Fibroblast of lung (primary cell): ENCODE measurements at places on chromosomes 12 and 14. TPM values are rescaled to one million over a fixed set of nuclear protein-coding genes. Genes with fewer than 3 reads are reported as not detected.

The KIF26A gene
- total RNA-seq, result under 0.01 and 2.0 TPM in 2 replicates

The VWF gene
- 0.26 and 1.7 TPM in 2 replicates for total RNA-seq

DNA sequence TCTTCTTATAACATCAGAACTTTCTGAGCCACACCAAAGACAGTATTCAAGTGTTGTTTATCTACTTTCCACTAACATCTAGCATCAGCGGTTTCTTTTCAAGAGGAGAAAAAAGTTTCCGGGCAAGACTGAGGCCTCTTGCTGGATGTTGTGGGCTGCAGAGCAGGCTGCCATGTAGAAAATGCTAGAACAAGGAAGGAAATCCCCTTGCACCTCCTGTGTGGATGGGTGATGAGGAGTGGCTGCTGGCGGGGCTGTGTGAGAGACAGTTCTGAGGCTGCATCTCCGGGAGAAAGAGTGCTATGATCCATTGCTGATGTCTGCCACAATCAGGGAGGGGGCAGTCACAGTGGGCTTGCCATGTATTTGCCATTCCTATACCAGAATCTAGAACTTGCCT is 37.8 kb upstream of the PPP1CC start:
- DNase-seq, result no peak

- DNase-seq, result no peak
These were observed 57.4 kb downstream of the DAAM1 start for GRCh38 chr14:59245809-59246295.

GRCh38 chr12:9646794-9647781 is 22.4 kb upstream of the CLEC2D start:
- DNase-seq, result peak; percentile 36

- no peak for DNase-seq
These were observed 119.1 kb upstream of the ATXN7L3B start for GRCh38 chr12:74418573-74418972.

DNA sequence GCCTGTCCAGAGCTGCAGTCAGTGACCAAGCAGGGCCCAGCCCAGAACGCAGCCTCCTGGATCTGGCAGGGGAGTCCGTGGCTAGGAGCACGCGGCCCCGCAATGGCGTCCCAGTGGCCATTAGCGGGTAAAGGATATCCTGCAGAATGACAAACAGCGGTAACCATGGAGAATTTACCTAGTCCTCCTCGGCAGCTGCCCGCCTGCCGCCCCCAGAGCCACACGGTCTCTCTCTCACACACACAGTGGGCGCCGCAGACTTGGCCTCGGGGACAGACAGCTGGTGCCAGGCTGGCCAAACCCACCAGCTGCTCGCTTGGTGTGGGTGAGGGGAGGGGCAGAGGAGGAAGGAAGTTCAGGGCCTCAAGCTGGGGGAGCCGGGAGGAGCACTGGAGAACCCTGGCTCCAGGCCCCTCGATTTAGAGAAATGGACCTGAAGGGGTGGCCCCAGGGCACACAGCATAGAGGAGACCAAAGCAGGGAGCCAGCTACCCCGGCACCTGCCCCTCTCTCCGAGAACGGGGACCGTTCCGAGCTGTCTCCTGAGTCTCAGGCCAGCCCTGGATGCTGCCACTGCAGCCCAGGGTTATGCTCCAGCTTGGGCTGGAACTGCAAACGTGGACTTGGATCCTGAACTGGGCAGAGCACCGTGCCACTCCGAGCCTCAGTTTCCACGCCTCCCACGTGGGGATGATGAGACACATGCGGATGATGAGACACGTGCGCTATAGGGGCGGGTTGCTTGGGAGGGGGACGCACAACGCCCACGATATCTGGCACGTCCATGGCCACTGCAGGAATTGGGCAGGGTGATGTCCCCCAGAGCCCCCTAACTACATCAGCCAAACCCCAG is 3.4 kb downstream of the CDK2AP1 start:
- DNase-seq, result no peak

The STYK1 gene
- total RNA-seq, result under 0.01 TPM in 1 of 2 replicates, not detected in the other

DNA sequence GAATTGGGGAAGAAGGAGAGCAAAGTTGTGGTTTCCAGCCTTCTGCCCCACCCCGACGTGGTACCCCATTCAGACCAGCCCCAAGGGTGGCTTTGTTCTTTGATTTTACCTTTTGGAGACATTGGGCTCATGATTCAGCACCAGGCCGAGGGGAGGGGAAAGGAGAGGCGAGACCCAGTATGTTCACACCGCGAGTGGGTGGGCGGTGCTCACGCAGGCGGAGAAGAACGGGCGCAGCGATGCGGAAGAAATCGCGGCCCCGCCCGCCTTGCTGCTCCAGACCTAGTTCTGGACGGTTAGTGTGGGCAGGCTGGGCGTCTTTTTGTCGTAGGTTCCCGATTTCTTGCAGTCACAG is 963 bp downstream of the ATL1 start:
- peak; percentile 69 for DNase-seq

- no peak for DNase-seq
These were observed 76.0 kb downstream of the PTHLH start for GRCh38 chr12:27896419-27896990.

GRCh38 chr14:87522575-87522974 is 470.4 kb downstream of the GALC start:
- DNase-seq, result no peak

GRCh38 chr14:100844846-100845245 is 18.9 kb downstream of the MEG3 start:
- DNase-seq, result no peak

The PRKAB1 gene
- 14.6 and 17.0 TPM in 2 replicates for total RNA-seq

The ACOT6 gene
- not detected in 2 replicates for total RNA-seq

DNA sequence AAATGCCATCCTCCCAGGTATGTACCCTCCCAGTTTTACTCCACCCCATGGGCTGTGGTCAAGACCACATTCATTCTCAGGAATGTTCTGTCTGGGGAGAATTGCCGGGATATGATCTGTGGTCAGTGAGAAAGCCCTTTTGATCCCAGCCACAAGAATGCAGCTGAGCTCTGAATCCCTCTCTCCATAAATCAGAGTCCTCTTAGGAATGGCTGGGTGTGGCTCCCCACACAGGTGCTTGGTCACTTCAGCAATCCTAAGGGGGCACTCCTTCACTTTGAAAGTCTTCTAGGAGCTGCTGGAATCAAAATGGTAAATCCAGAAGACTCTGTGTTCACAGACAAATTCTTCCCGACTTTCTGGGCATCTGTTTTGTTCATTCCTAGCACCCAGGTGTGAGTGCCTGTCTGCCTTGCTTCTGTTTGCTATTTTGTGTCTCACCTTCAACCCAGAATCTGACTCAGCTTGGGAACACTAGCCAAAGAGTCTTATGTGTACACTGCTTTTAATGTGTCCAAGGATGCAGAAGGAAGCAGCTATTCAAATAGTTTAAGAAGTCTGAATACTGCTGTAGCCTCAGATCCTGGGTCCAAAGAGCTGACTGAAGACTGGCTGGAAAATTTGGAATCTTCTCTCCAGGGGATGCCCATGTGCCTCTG is 144.6 kb upstream of the CDKN3 start:
- DNase-seq, result peak; percentile 40

- DNase-seq, result peak; percentile 51
These were observed 3.0 kb downstream of the SSTR1 start for GRCh38 chr14:38210587-38211216.

GRCh38 chr12:93425736-93426411 is 15.9 kb downstream of the UBE2N start:
- no peak for DNase-seq

GRCh38 chr14:69088586-69088985 is 64.3 kb downstream of the DCAF5 start:
- DNase-seq, result no peak

The CD163L1 gene
- 0.33 TPM in 1 of 2 replicates, not detected in the other for total RNA-seq

DNA sequence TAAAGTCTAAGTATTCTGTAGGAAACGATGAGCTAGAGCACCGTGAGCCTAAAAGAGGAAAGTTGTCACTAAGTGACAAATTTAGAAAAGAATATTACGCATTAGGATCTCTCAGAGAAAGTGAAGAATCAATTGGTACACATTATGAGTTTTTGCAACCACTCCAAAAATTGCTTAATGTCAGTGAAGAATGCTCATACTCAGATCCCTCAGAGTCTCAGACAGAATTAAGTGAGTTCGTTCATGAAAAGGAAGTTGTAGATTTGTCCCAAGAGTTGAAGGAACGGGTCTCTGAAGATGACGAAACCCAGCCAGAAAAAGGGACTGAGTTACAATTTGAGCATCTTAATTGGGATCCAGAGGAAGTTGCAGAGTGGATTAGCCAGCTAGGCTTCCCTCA is 1.5 kb downstream of the SAMD15 start:
- DNase-seq, result no peak

- DNase-seq, result no peak
These were observed 1073.6 kb downstream of the BCL11B start for GRCh38 chr14:98198385-98198784.

The PTCSC3 gene
- not detected in 2 replicates for total RNA-seq

- peak; percentile 93 for DNase-seq
These were observed 144.2 kb downstream of the PLEKHA5 start for GRCh38 chr12:19273482-19274330.

The TUNAR gene
- not detected in 2 replicates for total RNA-seq

The PRH2 gene
- not detected in 2 replicates for total RNA-seq

The OR11H6 gene
- not detected in 2 replicates for total RNA-seq

DNA sequence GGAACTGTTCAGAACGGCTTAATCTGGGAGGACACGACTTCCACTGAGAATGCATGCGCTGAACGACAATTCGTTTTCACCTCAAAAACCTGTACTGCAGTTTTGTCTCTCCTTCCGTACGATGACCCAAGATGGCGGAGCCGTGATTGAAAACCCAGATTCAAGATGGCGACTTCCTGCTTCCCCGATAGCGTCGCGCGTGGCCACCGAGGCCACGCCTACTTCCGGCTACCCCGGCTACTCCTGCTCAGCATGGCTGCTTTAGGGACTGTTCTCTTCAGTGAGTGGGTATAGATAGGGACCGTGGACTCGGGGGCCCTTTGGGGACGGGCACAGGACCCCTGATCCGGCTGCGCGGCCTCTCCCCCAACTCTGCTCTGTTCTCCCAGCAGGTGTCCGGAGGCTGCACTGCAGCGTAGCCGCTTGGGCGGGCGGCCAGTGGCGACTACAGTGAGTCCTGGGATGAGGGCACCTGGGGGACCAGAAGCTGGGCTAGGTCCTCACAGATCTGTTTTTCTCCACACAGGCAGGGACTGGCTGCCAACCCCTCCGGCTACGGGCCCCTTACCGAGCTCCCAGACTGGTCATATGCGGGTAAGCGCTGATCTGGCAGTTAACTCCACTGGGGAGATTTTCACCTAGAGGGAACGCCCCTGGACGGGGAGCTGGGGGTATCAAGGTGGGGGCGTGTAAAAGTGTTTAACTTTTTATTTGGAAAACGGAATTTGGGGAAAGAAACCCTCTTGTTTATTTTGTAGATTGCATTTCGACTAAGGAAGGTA is at the start of gene MRPL52:
Gene MRPL52, plus strand, starts transcription at position 227 of the 782 bp plus-strand sequence. Its CDS starts 26 bp downstream, at position 253.
- peak; percentile 87 for DNase-seq

DNA sequence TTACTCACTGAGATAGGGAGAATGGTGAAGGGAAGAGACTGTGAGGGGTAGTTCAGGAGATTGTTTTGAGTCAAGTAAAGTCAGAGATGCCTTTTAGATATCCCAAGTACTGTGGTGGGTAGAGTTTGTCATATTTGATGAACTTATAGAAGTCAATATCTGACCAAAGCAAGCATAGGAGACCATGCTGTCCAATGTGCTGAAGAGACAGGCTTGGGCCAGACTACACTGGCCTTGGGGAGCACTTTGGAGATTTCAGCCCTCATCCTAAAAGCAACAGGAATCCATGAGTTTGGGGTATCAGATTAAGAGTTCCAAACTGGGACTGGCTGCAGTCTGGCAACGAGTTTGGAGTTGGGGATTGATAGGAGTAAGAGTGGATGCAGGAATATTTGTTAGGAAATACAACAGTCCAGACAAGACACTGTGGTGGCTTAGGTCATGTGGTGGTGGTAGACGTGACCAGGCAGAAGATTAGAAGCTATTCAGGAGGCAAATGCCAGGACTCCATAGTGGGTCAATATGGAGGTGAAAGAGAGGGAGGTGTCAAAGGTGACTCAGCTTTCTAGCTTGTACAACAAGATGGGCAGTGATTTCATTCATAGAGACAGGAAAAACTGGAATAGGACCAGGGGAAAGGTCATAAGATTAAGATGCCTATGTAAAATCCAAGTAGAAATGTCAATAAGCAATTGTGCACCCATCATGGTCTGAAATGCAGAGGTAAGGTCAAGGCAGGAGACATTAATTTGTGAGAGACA is 81.9 kb downstream of the FAR2 start:
- DNase-seq, result no peak
